Spleen (tissue), 13 donors: ENCODE measurements at places on chromosomes 1 and 21. TPM values are rescaled to one million over a fixed set of nuclear protein-coding genes. Genes with fewer than 3 reads are reported as not detected.

PRMT2 gene
- 116 TPM for total RNA-seq

- H3K4me1 ChIP-seq: peaks cover under 1% of the 10 kb centered on the region
- no peak overlapping the region for H3K27ac ChIP-seq
- no peak for DNase-seq
- H3K27me3 ChIP-seq: no peaks in the 10 kb centered on the region
- H3K36me3 ChIP-seq: no peaks in the 10 kb centered on the region
Measured at GRCh38 chr21:41596241-41596925, 88.4 kb upstream of the TMPRSS2 start.

DNA sequence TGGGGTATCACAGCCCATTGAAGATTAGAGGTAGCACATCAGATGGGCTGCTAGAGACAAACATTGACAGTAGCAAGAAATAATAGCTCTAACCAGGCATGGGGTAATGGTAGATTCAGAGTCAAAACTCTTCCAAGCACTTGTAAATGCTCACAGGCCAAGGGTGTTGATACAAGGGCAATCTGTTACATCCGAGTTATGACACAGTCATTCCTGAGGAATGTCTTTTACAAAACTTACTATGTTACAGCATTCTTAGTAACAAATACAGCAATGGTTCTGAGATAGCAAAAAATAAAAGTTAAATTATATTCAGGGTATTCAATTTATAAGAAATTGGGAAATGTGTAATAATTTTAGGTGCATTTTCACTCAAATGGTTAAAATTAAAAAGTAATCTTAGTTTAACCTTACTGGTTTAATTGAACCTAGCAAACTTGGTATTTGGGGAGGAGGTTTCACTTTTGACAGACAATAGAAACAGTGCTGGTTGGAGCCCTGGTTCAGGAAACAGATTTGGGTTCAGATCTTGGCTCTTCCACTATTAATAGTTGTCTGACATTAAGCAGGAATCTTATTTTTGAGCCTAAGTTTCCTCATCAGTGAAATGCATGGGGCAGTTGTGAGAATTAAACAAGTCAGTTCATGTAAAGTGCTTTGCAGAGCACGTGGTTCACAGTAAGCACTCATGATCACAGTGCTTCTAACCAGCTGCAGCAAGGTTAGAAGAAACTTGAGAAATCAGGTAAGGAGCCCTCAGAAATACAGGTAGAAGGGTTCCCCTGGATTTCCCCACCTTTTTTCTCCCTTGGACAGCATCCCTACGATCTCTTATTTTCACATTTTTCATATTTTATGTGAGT lies 4.4 kb downstream of the ST3GAL3 start:
- no peak for DNase-seq
- H3K4me1 ChIP-seq: peaks cover 16% of the 10 kb centered on the region
- H3K27me3 ChIP-seq: no peaks in the 10 kb centered on the region
- no peak overlapping the region for H3K4me3 ChIP-seq

- no peak for DNase-seq
- no peaks in the 10 kb centered on the region for H3K27me3 ChIP-seq
Measured at GRCh38 chr21:16418226-16418625, 688.4 kb downstream of the USP25 start.

DNA sequence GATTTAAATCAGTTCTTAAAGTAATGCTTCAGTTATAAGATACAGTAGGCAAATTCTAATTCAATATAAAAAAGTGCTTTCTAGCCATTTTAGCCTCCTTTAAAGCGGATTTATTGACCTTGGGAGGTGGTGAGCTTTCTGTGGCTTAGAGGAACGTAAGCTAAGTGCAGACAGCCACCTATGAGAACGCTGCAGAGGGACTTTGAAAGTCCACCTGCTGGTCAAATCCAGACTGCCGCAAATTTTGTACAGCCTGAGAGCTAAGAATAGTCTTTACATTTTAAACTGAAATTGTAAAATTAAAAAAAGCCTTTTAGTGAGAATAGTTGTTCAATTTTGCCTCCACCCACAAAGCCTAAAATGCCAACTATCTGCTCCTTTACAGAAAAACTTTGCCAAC lies 67.0 kb upstream of the SSX2IP start:
- H3K4me1 ChIP-seq: peaks cover 4% of the 10 kb centered on the region
- no peak overlapping the region for H3K4me3 ChIP-seq
- no peaks in the 10 kb centered on the region for H3K36me3 ChIP-seq
- no peaks in the 10 kb centered on the region for H3K27me3 ChIP-seq

DNA sequence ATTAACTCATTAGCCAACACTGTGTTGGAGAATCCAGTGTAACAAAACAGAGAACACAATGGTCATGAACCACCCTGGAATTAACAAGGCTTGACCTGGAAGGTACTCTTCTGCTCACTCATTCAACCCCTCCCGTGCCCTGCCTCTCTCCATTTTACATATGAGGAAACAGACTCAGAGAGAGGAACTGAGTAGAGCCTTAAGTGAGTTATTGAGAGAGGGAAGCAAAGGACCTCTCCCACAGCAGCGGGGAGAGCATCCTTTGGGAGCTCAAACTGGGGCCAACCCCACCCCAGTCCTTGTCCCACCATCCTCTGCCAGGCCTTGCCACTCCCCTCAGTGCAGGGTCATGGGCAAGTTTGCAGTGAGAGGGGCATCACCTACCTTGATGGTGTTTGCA lies 1.4 kb downstream of the S100A12 start:
- no peaks in the 10 kb centered on the region for H3K4me1 ChIP-seq
- H3K27ac ChIP-seq: peak overlapping the region; percentile 57
- peak; percentile 70 for DNase-seq

MX1 gene
- total RNA-seq: 118 TPM

DNA sequence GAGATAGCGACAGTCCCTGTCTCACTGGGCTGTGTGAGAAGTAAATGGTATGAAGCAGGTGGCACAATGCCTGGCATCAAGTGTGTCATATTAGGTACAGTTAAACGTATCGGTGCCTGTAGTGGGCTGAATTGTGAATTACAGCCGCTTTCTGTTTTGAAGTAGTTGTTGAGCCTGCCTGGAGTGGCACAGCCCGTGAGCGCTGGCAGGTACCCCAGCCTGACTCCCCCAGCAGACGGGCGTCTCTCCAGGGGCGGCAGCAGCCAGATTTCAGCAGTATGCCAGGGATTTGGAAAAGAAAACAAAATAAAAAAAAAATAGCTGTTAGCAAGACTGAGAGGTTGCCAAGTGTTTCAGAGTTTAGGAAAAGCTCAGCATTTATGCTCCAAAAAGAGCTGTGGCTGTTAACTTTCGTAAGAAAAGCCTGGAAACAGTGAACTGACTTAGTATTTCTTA lies 26.6 kb upstream of the GPR153 start:
- no peaks in the 10 kb centered on the region for H3K4me1 ChIP-seq
- H3K27ac ChIP-seq: no peak overlapping the region
- no peaks in the 10 kb centered on the region for H3K36me3 ChIP-seq
- no peak for DNase-seq

OR14K1 gene
- total RNA-seq: 0.38 TPM

WDR64 gene
- total RNA-seq: 0.34 TPM

DNA sequence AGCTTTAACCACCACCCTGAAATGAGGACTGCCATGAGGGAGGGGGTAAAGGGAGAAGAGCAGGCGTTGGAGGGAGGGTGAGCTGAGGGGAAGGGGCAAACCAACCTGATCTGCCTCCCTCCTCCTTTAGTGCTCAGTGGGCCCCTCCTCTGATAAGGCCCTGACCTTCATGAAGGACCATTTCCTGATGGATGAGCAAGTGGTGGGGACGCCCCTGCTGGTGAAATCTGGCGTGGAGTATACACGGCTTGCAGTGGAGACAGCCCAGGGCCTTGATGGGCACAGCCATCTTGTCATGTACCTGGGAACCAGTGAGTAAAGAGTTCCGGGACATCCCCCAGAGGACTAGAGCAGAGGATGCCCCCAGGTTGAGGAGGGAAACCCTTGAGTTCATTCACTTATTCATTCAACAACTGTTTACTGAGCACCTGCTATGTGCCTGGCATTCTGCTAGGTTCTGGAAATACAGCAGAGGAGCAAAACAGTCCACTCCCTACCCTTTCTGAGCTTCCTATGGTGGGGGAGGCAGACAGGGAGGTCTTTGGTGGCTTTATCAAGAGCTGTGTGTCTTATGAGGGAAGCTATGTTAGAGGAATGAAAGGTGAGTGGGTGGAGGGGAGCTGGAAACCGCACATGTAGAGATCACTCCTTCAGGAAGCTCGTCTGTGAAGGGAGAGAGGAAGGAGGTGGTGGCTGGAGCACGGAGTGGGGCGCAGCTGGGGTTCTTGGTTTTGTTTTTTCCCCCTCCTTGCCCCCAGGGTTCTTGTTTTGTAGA lies 19.5 kb downstream of the SEMA4A start:
- no peak for DNase-seq
- H3K4me3 ChIP-seq: no peak overlapping the region
- no peak overlapping the region for H3K27ac ChIP-seq
- peaks cover 19% of the 10 kb centered on the region for H3K36me3 ChIP-seq

TAS1R1 gene
- 0.63 TPM for total RNA-seq

DNA sequence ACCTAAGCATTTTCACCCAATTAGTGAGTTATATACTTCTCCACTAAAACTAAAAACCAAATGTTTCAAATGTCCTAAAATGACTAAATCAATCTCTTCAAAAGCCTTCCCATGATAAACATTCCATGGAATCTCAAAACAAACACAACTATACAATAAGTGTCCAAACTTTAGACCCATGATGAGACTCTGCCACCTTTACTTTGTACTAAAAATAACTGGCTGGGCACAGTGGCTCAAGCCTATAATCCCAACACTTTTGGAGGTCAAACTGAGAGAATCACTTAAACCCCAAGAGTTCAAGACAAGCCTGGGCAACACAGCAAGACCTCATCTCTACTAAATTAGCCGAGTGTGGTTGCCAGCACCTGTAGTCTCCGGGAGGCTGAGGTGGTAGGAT lies 87.4 kb downstream of the EIF4G3 start:
- H3K4me1 ChIP-seq: peaks cover 30% of the 10 kb centered on the region
- no peak for DNase-seq
- H3K27ac ChIP-seq: no peak overlapping the region
- peaks cover 48% of the 10 kb centered on the region for H3K36me3 ChIP-seq
- H3K4me3 ChIP-seq: no peak overlapping the region

RPE65 gene
- 0.40 TPM for total RNA-seq

CD1D gene
- 24.6 TPM for total RNA-seq
